ENCODE measurements at places on chromosomes 16 and 17.

DNA sequence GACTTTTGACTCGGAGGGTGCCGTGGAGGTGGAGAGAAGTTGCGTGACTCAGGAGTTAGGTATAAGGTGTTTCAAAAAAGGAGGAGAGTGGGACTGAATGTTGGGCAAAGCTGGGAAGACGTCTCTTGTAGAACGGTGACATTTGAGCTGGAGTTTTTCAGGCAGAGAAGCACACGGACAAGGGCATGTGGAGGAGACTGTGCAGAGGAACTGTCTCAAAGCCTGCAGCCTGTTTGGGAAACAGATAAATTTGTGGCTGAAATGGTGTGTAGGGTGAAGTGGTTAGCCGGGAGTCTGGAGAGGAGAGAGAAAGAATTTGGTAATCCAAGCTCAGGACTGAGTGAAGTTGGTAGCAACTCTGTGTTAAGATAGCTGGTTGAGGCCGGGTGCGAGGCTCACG lies 9.8 kb downstream of the USP10 start:
- no peak for DNase-seq

- DNase-seq: no peak
These were observed 39.1 kb upstream of the SHISA9 start for GRCh38 chr16:12862327-12862726.

GRCh38 chr17:82215095-82215971 lies 2.7 kb upstream of the CCDC57 start:
- no peak for DNase-seq

GRCh38 chr16:85735225-85735635 lies 15.7 kb downstream of the C16orf74 start:
- no peak for DNase-seq

GRCh38 chr16:7650431-7650830 lies 317.8 kb downstream of the RBFOX1 start:
- DNase-seq: no peak

DNA sequence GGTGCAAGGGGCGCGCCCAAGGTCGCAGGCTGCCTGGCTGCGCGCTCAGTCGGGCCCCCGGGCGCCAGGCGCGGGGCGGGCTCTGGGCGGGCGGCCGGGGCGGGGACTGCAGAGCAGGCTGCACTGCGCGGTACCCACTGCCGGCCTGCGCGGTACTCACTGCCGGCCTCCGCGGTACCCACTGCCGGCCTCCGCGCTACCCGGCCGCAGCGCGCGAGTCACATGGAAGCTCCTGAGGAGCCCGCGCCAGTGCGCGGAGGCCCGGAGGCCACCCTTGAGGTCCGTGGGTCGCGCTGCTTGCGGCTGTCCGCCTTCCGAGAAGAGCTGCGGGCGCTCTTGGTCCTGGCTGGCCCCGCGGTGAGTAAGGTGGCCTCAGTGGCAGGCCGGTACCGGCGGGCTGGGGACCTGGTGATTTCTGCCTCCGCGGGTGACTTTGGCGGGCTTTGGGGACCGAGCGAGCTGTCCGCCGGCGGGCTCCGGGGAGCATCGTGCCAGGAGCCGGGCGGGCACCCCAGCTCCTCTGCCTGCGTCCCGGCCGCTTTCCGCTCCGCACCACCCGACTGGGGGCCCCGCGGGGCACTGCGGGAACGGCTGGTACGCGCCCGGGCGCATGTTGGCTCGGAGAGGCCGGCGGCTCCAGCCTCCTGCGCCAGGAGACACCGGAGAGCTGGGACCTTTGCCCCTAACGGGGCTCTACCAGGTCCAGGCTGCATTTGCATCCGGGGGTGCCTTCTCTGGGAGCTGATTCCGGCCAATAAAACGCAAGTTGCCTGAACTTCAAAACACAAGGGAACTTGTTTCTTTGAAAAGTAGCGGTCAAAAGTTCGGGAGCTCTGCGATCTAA lies at the start of gene SLC47A1:
Gene SLC47A1 (plus strand): TSS at position 137 of the 844 bp plus-strand sequence. CDS start 86 bp downstream, at position 223.
- DNase-seq: peak; percentile 41

DNA sequence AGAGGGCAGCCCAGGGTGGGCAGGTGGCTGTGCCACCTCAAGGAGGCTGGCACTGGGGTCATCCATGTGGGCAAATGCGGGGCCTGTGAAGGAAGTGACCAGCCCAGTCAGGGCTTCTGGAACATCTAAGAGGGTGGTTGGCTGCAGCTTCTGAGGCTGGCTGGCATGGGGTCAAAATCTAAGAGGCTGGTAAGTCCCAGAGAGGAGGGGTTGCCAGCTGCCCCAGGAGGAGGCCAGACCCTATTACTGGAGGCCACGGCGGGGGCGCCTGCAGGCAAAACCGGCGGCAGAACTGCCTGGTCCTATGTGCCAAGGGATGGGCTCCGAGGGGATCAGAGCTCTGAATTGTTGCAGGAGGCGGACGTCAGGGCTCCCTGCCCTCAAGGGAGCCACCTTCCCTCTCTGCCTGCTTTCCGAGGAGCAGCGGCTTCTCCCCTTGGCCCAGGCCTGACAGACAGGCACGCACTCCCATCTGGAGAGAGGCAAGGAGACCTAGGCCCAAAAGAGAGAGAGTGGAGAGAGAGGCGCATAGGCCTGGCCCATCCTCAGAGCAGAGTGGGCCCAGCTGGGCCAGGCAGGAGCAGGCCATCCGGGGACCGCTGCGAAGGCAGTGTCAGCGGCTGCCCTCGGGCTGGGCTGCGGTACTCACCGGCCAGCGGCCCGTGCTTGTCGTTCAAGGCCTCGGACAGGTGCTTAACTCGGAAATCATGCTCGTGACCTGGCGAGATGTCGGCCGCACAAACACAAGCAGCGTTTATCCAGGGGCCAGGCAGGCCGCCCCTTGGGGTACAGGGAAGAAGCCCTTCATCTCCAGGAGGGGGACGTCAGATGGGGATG lies 10.9 kb downstream of the ZACN start:
- DNase-seq: no peak

DNA sequence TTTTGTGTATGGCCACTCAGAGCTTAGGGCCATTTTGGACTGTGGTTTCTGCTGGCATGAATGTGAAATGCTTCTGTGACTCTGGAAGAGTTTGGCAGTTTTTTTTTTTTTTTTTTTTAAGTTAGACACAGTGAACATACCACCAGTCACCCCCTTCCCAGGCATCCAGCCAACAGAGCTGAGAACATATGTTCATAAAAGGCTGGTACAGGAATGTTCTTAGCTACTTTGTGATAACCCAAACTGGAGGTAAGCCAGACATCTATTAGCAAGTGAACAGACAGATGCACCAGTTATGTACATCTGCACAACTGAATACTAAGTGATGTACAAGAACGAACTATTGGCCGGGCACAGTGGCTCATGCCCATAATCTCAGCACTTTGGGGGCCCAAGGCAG lies 92.7 kb downstream of the ABCC1 start:
- no peak for DNase-seq

- no peak for DNase-seq
These were observed 138.9 kb downstream of the C16orf95 start for GRCh38 chr16:87178177-87178863.

GRCh38 chr17:78232859-78233173 lies 1.4 kb downstream of the TMEM235 start:
- no peak for DNase-seq

- DNase-seq: peak; percentile 24
These were observed 2.7 kb upstream of the HES7 start for GRCh38 chr17:8126491-8127066.

GRCh38 chr16:70475054-70475871 lies 20.9 kb downstream of the FCSK start:
- DNase-seq: no peak

- no peak for DNase-seq
These were observed 40.8 kb downstream of the USP32 start for GRCh38 chr17:60351012-60351695.

GRCh38 chr17:73770849-73771229 lies 126.6 kb upstream of the SDK2 start:
- DNase-seq: no peak

- no peak for DNase-seq
These were observed 245.3 kb downstream of the BCAS3 start for GRCh38 chr17:60923000-60923399.

GRCh38 chr17:79974566-79975497 lies 60.8 kb downstream of the TBC1D16 start:
- DNase-seq: no peak

- DNase-seq: no peak
These were observed 13.6 kb upstream of the PYY start for GRCh38 chr17:43967251-43967875.

DNA sequence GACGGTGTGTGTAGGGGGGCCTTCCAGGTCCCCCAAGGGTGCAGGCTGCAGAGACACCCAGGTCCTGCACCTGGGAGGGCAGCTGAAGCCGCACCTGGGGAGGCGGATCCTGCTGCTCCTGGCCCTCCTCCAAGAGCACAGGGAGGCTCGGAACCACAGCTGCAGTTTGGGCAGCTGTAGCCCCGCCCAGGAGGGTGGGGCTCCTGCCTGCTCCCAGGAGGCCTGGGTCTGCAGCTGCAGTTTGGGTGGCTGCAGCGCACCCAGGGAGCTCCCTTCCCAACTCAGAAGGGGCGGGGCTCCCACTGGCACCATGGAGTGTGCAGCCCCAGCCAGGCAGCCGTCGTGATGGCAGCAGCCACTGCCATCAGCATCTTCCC lies 69.4 kb upstream of the NKD1 start:
- DNase-seq: peak; percentile 93

DNA sequence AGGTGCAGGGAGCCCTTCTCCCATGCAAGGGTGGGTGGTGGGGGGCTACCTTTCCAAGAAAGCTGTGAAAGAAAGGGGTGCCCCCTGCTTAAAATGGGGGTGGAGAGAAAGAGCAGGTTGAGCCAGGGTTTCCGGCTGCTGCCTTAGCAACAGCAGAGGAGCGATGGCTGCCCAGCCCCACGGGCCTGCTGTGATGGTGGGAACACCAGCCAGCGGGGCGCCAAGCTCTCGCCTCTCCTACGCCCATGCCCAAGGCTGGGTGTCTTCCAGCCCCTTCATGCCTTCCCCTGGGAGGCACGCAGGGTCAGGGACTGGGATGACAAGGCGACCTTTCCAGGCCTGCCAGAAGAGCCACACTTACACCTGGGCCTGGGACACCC lies 3.0 kb downstream of the FMNL1 start:
- DNase-seq: no peak

GRCh38 chr16:84836234-84836647 lies 16.5 kb downstream of the CRISPLD2 start:
- DNase-seq: no peak

DNA sequence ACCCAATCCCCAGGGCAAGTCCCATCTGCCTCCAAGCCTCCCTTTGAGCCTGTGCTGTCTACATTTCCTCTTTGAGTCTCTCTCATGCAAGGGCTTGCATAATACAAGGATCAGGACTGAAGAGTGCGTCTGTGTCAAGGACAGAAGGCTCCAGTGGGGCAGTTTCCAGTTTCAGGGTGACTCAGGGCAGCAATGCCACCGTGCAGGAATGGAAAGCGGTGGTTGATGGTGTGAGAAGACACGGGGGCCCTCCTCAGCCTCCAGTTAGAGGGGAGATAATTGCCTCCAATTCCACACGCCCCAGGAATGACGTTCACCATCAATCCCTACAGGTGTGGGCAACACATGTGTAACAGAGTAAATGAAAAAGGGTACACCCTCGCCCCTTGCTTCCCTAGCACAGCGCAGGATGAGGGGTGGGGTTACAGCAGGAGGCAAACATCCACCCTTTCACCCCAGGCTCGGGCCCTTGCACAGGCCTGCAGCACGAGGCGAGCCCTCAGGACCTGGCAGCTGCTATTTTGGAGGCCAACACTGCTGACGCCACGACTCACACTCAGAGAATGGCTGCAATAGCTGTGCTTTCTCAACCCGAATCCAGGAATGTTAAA lies 24.8 kb upstream of the SLC25A19 start:
- no peak for DNase-seq

DNA sequence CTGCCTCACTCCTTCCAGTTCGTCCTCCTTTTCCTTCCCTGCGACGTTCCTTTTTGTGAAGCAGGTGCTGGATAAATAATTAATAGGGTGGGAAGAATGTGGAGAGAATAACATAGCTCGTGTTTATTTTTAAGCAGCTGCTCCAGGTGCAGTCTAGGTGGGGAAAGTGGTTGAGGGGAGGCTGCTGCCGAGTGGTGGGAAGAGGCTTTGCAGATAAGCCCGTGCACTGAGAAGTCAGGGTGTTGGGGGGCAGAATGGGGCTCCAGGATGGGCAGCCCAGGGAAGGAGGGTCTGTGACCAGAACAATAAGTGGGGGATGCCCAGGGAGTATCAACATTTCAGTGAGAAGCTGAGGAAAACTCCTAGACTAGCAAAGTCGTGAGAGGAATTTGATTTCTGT lies 300.5 kb downstream of the CPPED1 start:
- DNase-seq: peak; percentile 78

GRCh38 chr16:86338403-86339115 lies 171.8 kb upstream of the FOXF1 start:
- no peak for DNase-seq

- no peak for DNase-seq
These were observed 277.1 kb downstream of the CEP112 start for GRCh38 chr17:65914784-65915342.

- no peak for DNase-seq
These were observed 129.9 kb downstream of the RAP1GAP2 start for GRCh38 chr17:2926019-2926650.

GRCh38 chr17:1493291-1493980 lies 950 bp upstream of the MYO1C start:
- DNase-seq: no peak

DNA sequence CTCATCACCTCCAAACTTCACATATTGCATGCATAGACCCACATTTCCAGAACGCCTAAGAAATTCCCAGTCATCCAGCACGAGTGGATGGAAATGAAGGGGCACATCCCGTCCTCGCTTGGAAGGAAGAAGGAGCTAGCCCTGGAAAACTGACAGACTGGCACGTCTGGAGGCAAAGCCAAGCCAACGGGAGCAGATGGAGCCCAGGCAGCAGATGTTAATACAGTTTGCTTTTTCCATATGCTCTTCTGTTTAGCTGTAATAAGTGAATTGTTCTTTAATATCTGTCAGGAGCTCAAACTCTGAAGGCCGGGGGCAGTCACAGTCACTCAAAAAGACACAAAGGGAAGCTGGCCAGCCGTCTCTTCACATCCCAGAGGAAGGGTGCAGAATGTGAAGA lies 187.7 kb downstream of the XYLT1 start:
- no peak for DNase-seq

- no peak for DNase-seq
These were observed 8.7 kb upstream of the PYY start for GRCh38 chr17:43962479-43962878.

GRCh38 chr17:37493249-37494027 lies 3.7 kb downstream of the DUSP14 start:
- no peak for DNase-seq

DNA sequence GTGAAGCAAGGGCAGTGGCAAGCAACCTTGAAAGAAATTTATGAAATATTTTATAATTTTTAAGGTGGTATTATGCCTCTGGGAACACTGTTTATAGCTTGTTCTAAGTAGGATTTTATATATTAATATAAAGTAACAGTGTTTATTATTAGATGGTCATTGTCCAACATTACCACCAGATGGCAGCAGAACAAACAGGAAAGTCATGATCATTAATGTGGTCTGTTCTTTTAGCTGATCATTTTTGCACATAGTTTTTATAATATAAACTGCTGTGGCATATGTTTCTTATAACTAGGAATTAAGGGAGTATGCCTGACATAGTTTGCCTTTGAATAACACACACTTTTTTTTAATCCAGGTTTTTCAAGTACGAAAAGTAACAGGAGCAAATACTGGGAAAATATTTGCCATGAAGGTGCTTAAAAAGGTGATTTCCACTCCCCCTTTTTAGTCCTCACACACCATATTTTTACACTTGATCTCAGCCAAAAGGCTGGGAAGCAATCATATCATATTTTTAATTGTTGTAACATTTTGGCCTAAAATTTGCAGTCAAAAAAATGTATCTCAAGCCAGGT lies 21.4 kb downstream of the RPS6KB1 start:
- DNase-seq: peak; percentile 7
